Cerebellar nuclear complex (tissue), 1 donor: ENCODE measurements at places on chromosomes 12 and 14.

- no peak for DNase-seq
These were observed 5.3 kb downstream of the TTC8 start for GRCh38 chr14:88829685-88830302.

DNA sequence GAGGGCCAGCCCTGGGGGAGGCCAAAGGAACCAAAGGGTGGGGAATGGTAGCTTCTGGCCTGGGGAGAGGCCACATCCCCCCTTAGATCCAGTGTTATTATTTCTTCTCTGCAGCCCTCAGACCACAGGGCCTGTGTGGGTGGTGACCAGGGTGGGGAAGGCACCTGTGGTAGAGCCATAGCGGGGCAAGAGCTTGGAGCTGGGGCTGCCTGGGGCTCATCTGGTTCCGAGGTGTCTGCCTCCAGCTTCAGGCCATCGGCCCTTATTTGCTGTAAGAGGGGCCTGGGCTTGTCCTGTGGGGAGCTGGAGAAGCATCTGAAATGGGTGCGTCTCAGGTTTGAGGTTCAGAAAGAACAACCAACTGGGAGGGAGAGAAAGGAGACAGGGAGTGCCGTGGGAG lies 2.1 kb upstream of the B3GNT4 start:
- no peak for DNase-seq

DNA sequence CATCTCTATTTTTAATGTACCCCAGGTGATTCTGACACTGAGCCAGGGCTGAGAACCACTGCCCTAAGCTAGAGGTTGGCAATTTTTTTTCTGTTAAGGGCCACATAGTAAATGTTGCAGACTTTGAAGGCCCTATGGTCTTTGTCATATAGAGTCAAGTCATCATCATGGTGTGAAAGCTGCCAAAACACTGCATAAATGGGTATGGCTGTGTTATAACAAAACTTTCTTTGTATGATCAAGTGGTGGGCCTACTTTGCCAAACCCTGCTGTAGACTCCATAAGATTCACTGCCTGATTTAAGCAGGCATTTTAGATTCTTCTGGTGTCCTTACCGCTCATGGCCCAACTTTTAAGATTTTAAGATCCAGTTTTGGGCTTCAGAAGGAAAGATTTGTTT lies 76.8 kb downstream of the CLMN start:
- DNase-seq: no peak

GRCh38 chr12:108567406-108568337 lies 5.3 kb downstream of the ISCU start:
- DNase-seq: no peak

DNA sequence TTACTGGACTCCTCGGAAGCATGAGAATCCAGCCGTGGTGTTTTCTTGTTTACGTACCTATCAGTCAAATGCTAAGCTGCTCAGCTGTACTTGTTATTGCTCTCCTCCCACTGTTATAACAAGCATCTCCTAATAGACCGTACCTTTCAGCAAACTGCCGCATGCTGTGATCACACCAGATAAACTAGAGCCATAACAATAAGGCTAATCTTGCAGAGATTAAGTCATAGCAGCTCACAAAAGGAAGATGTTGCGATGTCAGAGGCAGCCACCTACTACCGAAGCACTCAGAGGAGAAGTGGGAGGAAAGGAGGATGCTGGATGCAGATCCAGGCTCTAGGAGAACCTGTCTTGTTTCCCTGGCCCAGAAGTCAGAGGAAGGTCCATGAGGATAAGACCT lies 196.0 kb downstream of the GALC start:
- no peak for DNase-seq

DNA sequence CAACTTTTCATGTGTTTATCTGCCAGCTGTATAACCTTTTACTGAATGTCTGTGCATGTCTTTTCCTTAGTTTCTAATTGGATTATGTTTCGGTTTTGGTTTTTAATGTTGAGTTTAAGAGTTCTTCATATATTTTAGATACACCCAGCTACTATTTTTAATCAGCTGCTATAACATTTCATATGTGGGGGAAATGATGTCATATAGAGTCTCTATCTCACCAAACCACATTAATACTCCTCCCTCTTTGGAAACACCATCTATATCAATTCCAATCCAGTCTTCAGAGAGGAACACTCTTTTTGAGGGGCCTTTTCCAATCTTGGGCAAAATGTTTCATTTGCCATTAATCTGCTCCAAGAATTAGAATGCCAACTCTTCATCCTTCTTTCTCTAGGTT lies 28.5 kb upstream of the GCH1 start:
- DNase-seq: no peak

- DNase-seq: no peak
These were observed 2.6 kb downstream of the NKX2-1 start for GRCh38 chr14:36517242-36518030.

GRCh38 chr14:70140614-70141013 lies 48.1 kb downstream of the SLC8A3 start:
- no peak for DNase-seq

DNA sequence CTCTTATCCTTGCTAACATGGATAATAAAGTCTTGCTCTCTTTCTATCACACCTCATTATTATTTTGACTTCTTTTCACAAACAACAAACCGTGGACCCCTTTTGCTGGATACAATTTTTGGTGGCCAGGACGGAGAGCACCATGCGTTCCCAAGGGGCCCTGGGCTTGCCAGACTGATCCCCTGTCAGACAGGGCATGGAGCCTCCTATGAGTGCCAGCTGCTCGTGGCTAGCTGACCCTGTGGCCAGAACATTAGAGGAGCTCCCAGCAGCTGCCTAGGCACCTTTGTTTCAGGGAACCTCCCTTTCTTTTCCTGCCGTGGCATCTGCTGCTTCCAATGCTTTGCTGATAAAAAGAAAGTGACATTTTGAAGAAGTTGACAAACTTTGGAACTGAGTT lies 12.5 kb upstream of the CAND1 start:
- no peak for DNase-seq
